Stimulated activated CD8-positive, alpha-beta memory T cell treated with anti-CD3 and anti-CD28 coated beads, Interleukin-7, amount 100 ng/mL, for 48 hours (primary cell): ENCODE measurements at places on chromosomes 3 and 15.

- DNase-seq = no peak
Observed at GRCh38 chr3:73774645-73775044, 149.9 kb upstream of the PDZRN3 start.

DNA sequence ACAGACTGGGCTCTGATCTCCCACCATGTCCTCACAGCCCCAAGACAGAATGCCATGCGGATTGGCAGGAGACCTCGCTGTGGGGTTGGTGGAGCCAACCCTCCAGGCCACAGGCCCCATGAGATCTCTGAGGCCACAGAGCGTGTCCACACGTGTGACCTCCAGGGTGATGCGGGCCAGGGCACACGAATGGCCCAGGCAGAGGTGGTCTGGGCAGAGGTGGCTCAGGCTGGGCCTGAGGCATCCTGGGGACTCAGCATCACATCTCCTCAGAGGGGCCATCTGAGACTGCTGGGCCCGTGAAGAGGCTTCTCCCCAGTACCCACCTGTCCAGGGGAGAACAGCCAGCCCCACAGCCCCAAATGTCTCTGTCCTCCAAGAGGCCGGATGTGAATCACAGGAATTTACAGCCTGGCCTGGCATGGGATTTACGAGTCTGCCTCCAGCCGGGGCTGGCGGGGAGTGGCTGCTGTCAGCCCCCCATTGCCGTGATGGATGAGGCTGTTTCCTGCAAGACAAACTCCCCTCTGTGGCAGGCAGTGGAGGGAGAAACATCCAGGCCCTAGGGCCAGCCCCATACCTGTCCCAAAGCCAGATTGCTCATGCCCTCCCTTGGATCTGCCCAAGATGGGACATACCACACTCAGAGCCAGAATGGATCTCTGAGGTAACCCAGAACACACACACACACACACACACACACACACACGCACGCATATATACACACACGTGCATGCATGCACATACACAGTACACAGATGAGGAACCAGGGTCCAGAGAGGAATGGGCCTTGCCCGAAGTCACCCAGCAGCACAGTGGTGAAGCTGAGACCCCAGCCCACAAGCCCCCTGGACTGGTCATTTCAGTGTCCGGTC is 208.3 kb downstream of the TBC1D2B start:
- no peak for DNase-seq

DNA sequence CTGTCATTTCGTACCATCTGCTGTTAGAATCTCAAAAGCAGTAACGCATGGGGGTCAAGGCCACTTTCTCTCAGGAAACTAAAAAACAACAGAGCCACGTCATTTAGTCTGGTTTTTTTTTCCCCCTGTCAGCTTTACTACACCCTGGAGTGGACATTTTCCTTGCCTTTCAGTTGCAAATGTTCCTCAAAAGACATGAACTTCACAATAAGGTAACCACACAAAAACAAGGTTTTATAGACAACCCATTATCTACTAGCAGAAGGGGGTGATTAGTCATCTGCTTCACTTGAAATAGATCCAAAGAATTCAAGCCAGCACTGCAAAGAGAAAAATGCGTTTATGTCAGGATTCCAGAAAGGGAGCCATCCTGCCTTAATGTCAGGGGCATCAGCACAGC is 171.8 kb upstream of the CDIN1 start:
- DNase-seq = no peak

DNA sequence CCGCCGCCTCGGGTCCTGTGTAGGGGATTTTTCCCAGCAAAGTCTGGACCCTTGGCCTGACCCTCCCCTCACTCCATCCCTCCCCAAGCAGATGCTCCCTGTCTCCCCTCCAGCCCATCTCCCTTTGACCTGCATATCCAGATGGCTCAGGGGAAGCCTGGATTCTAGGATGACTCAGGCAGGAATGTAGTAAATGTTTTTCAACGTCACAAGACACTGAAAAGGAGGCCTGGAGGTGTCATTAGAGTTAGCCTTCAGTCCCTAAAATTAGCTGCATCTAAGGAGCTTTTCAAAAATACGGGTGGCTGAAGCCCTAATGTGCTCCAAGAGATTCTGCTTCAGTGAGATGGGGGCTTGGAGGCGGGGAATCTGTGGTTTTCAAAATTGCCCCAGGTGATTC is 7.2 kb downstream of the ACAN start:
- DNase-seq = no peak

DNA sequence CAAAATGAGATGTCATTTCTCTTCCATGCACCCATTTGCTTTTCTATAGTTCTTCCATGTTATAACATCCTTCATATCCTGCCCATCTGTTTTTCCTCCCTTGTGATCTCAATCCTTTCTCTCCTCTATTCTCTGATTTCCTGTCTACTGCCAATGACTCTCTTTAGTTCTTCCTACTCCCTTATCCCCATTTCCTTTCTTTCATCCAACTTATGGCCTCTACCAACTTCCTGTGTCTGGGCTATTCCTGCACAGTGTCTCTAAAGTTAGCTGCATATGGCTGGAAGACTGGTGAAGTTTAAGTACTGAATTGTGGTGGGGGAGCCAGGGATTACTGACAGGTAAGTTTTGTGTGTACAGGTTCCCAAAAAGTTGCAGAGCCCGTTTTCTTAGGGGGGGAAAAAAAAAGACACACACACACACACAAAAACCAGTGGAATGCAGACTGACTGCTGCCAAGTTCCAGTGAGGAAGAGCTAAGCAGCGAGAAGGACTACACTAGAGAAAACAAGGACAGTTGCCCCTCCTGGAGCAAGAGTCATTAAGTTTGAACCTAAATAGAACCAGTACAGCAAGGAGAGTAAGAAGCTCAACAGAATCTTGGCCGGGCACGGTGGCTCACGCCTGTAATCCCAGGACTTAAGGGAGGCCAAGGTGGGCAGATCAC is 28.8 kb downstream of the XRN1 start:
- DNase-seq = no peak
